ENCODE measurements at places on chromosomes 3 and 15.
A peak's percentile ranks its signal among the peaks of the same experiment; 100 is the strongest.

- DNase-seq, result no peak
Observed at GRCh38 chr3:180229113-180229512, 192.4 kb upstream of the PEX5L start.

DNA sequence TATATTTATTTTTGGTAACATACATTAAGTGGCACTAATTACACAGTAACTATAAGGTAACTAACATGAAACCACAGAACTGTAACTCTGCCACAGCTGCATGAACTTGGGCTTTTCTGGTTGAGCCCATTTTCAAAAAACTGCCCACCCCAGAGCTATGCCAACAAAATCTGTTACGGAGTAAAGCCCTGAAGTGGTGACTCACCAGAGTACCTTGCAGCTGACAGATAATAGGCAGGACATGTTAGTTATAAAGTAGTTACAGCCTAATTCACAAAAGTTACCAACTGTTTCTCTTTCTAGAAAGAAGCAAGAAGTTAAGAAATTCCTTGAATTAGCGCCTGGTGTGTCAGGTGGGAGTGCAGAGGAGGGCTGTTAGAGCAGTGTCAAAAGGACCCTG is 1.5 kb upstream of the GPX1 start:
- DNase-seq, result no peak

GRCh38 chr3:108983051-108983450 is 29.4 kb upstream of the GUCA1C start:
- DNase-seq, result no peak

DNA sequence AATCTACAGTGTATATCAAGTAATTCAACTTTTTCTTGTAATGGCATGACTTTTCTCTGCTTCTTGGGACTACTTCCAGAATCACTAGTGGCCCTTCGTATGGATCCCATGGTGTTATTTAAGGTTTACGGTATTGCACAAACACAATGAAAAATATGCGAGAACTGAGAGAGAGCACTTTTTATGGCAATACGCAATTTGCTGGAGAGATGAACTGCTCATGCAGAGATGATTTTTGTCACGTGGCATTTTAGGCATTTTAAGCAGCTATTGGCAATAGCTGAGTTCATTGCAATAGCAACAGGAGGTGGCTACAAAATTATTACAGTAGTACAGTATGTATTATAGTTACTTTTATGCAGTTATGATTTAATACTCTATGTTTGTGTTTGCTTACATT is 294.0 kb downstream of the UBE2E2 start:
- no peak for DNase-seq

- no peak for DNase-seq
Observed at GRCh38 chr3:56351537-56351936, 116.7 kb downstream of the ERC2 start.

GRCh38 chr15:45458746-45459403 is 63.7 kb downstream of the SLC30A4 start:
- DNase-seq, result peak; percentile 78

GRCh38 chr3:128253150-128253549 is 99.9 kb downstream of the EEFSEC start:
- no peak for DNase-seq

DNA sequence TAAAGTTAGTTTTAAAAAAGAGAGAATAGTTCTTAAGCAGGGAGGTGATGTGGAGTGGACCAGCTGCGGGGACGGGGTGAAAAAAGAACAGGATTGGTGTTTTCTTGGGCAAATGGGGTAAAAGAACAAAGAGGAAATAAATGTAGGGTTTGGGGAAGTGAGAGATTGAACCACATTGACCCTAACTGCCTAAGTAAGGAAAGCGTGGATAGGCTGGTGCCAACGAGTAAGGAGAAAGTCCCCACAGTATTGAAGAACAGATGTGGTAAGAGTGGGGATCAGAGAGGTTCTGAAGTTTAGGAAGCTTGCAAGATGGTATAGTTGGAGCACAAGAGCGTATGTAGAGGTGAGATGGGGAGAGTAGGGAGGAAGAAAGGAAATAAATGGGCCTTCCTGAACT is 17.0 kb downstream of the IREB2 start:
- DNase-seq, result no peak

DNA sequence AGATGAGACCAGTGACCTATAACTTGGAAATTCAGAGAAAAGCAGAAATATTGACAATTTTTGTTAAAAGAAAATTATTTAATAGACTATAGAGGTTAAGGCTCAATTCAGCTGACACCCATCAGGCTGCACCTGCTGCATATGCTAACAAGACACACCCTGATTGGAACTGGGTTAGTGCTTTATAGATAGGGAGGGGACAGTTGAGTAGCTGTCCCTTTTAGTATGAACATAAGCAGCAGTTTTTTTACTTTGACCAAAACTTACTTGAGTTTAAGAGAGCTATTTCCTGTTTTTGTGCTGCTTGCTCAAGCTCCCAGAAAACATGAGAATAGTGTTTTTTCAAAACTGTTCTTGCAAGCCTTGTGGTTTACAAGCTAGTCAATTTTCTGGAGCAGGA is 292.6 kb downstream of the LRRC3B start:
- DNase-seq, result no peak

Measured in endothelial cell (in vitro differentiated cells).